ENCODE measurements at places on chromosomes 2 and 18.

DNA sequence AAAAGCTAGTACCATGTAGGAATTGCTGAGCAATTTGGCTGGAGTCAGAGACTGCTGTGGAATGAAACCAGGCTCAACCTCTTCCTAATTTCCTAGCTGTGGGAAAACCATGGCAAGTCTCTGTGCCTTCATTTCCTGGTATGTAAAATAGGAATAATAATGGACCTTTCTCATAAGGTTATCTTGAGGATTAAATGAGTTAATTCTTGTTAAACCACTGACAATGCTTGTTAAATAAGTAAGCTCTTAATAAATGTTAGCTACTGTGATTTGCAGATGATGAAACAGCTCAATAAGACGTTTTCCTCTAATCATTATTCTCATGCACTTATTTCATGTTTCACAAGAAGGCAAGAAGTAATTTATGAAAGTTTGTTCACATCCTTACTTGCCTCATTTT, 346.7 kb downstream of the RND3 start:
- no peak for DNase-seq

DNA sequence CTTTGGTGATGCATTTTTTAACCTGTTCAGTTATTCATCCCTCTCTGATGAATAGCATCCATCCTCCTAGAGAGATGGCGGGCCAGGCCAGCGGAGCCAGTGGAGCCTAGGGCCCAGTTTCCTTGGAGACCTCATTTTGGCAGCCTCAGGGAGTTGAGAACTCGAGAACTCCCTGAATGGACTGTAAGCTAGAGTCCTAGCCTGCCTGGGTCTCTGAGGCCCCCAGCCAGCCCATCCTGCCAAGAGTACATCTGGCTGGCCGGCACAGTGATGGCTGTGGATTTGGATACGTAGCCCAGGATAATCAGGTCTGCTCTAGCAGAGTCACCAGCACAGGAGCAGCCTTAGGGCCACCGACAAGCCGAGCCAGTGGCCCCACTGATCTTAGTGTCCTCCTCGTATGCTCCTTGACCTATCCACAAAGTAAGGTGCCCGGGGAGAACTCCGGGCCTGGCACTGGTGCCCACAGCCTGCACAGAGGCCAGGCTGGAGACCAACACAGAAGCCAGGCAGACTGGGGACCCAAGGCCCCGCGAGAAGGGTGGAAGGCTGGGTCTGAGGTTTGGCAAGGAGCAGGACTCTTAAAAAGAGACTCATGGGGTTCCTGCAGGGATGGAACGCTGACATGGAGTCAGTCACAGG, 110.5 kb upstream of the MCFD2 start:
- DNase-seq = no peak

- no peak for DNase-seq
Observed at GRCh38 chr2:28082131-28082530, 191.6 kb downstream of the BABAM2 start.

DNA sequence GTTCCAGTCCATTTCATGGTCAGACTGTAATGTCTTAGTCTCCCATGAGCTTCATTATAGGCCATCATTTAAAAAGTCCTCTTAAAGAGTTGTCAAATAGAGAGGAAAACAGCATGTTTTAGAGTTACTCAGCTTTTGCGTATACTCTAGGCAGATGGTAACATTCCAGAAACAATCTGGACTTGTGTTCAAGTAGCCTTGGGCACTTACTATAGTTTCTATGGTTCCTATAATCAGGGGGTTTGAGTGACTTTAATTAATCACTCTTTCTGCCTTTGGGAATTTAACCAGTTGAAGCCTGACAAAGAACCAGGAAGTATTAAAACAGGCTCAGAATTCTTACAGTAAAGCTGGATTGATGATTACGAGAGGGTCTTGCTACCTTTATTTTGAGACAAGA, 42.1 kb upstream of the SCN7A start:
- DNase-seq = no peak

Data from iPS-NIHi11 (cell line).